ENCODE measurements at places on chromosomes 5 and 9. TPM values are rescaled to one million over a fixed set of nuclear protein-coding genes. Genes with fewer than 3 reads are reported as not detected.

Gene NKD2
- polyA plus RNA-seq, result 21.1 TPM

Gene CCDC180
- 17.0 TPM for polyA plus RNA-seq

Gene NMRK1
- polyA plus RNA-seq, result 18.0 TPM

Gene ARSI
- polyA plus RNA-seq, result 4.7 TPM

Gene SAXO1
- 0.18 TPM for polyA plus RNA-seq

Gene BSPRY
- polyA plus RNA-seq, result 10.5 TPM

Gene TXNDC8
- not detected for polyA plus RNA-seq

Gene IL33
- 8.4 TPM for polyA plus RNA-seq

Gene TAS2R1
- not detected for polyA plus RNA-seq

Gene CORO2A
- polyA plus RNA-seq, result 2.2 TPM

Gene C6
- polyA plus RNA-seq, result 2.1 TPM

Gene SH3GL2
- polyA plus RNA-seq, result 4.0 TPM

Gene PRRX2
- 0.86 TPM for polyA plus RNA-seq

Gene NR4A3
- polyA plus RNA-seq, result 0.32 TPM

Gene MARCOL
- not detected for polyA plus RNA-seq

Gene HBEGF
- polyA plus RNA-seq, result 10.4 TPM

Gene UBAC1
- 32.7 TPM for polyA plus RNA-seq

Gene ARID3C
- 0.27 TPM for polyA plus RNA-seq

Gene DNM1
- 91.2 TPM for polyA plus RNA-seq

Gene PDE8B
- polyA plus RNA-seq, result 5.3 TPM

Gene MPDZ
- 54.2 TPM for polyA plus RNA-seq

Gene NXNL2
- polyA plus RNA-seq, result 4.8 TPM

Gene PLPP7
- 2.4 TPM for polyA plus RNA-seq

Gene PSAT1
- polyA plus RNA-seq, result 73.4 TPM

Gene FUT7
- 0.18 TPM for polyA plus RNA-seq

Gene NMUR2
- 0.09 TPM for polyA plus RNA-seq

Gene POU5F2
- polyA plus RNA-seq, result 0.04 TPM

Gene PTGDS
- polyA plus RNA-seq, result 52.6 TPM

Gene SETX
- 66.7 TPM for polyA plus RNA-seq

Gene SNX2
- polyA plus RNA-seq, result 140 TPM

Gene PRR7
- 2.9 TPM for polyA plus RNA-seq

Gene AGXT2
- 55.8 TPM for polyA plus RNA-seq

Gene SHISAL2B
- not detected for polyA plus RNA-seq

Gene SURF2
- 26.4 TPM for polyA plus RNA-seq

Gene PANK3
- 65.4 TPM for polyA plus RNA-seq

Gene ATG12
- polyA plus RNA-seq, result 65.9 TPM

Gene PTPDC1
- polyA plus RNA-seq, result 9.8 TPM

Gene CAMK2A
- 5.4 TPM for polyA plus RNA-seq

Gene SLCO6A1
- polyA plus RNA-seq, result not detected

Gene ITK
- 0.22 TPM for polyA plus RNA-seq

Gene PAEP
- polyA plus RNA-seq, result not detected

Gene PCDHGB2
- polyA plus RNA-seq, result 4.9 TPM
